ENCODE measurements at places on chromosomes 5 and 9. TPM values are rescaled to one million over a fixed set of nuclear protein-coding genes. Genes with fewer than 3 reads are reported as not detected.

GRCh38 chr9:107708791-107709190 lies 219.2 kb upstream of the KLF4 start:
- DNase-seq = no peak

- no peak for DNase-seq
Measured at GRCh38 chr5:137167187-137167586, 331.9 kb downstream of the SPOCK1 start.

GRCh38 chr5:74296685-74297408 lies 343.7 kb downstream of the ENC1 start:
- no peak for DNase-seq

FGF1 gene
- not detected for total RNA-seq
